CD4-positive, alpha-beta T cell treated with Interleukin-17A for 1 hour (primary cell): ENCODE measurements at places on chromosomes 11 and 22.

DNA sequence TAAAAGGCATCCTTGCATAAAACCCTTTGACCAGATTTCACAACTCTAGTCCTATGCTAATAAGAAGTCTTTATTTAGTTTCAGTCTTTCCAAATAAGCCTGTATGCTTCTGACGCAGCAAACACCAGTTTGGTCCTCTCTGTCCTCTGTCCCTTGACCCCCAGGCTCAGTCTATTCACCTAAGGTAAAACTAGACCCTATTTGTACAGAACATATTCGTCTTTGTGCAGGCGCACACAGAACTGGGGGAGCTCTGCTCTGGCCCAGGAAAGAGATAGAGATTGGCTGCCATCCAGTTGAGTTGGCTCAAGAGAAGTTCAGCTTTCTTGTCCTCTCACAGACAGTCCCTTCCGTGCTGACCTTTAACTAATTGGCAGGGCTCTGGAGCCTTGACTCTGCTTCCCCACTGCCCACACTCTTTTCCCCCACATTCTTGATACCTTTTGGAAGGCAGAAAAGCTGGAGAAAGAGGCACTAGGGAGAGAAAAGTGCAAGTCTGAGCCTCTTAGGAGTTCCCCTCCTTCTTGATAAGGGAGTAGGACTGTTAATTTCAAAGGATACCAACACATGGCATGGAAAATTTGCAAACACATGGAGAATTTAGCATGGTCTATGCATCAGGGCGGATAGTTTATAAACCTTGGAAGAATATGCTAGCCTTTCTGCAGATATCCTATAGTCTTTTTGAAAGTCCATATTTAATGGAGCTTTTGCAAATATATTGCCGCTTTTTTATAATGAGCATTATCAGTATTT lies 21.2 kb upstream of the PSMA1 start:
- no peak for DNase-seq

DNA sequence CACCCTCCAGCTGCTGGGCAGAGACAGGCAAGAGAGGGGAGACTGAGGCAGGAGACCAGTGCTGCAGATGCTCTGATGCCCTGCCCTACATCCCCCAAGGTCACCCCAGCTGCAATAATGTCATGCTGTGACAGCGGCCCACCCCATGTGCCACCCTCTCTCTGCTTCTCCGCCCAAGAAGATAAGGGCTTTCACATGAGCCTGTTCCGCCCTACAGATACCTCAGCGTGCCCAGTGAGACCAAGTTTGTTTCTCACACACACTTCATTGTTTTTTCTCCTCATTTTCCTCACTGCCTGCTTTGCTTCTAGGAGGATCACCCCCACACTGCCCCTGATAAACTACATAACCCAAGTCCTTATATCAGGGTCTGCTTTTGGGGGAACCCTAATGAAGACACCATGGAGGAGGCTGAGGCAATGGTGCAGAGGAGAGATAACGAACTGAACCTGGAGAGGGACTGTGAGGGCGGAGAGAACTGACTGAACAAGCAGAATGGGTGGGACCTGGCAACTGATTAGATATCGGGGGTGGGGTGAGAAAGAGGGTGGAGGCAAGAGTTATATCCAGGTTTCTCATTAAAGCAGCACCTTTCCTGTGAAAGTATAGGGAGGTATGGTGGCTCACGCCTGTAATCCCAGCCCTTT lies 37.5 kb upstream of the TSKU start:
- no peak for DNase-seq

GRCh38 chr11:13009921-13010748 lies 1.0 kb downstream of the RASSF10 start:
- DNase-seq: no peak

DNA sequence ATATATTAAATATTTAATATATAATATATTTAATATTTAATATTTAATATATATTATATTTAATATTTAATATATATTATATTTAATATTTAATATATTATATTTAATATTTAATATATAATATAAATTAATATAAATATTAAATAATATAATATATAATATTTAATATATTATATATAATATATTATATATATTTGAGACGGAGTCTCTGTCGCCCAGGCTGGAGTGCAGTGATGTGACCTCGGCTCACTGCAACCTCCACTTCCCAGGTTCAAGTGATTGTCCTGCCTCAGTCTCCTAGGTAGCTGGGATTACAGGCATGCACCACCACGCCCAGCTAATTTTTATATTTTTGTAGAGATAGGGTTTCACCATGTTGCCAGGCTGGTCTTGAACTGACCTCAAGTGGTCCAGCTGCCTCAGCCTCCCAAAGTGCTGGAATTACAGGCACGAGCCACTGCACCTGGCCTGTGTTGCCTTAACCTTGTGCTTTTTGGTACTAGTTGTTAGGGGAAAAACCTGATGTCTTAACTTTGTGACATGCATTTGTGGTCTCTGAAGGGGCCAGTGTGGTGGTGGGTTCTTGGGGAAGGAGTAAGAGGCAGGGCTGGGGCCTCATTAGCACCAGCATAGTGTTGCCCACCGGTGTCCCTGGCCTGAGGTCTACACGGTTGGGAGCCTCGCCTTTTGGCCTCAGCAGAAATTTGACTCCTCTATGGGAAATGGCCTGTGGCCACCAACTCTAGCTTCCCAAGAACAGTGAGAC lies 16.6 kb downstream of the SEC14L3 start:
- no peak for DNase-seq

- DNase-seq: no peak
Measured at GRCh38 chr22:39276440-39277141, 31.8 kb upstream of the PDGFB start.

GRCh38 chr11:69155302-69156234 lies at the start of gene SMIM38:
TSS of gene SMIM38 (plus strand) at chr11:69155935. CDS start at chr11:69157847, 1,912 bp downstream.
- DNase-seq: no peak

GRCh38 chr22:26669060-26669481 lies 11.7 kb downstream of the MIAT start:
- peak; percentile 15 for DNase-seq

DNA sequence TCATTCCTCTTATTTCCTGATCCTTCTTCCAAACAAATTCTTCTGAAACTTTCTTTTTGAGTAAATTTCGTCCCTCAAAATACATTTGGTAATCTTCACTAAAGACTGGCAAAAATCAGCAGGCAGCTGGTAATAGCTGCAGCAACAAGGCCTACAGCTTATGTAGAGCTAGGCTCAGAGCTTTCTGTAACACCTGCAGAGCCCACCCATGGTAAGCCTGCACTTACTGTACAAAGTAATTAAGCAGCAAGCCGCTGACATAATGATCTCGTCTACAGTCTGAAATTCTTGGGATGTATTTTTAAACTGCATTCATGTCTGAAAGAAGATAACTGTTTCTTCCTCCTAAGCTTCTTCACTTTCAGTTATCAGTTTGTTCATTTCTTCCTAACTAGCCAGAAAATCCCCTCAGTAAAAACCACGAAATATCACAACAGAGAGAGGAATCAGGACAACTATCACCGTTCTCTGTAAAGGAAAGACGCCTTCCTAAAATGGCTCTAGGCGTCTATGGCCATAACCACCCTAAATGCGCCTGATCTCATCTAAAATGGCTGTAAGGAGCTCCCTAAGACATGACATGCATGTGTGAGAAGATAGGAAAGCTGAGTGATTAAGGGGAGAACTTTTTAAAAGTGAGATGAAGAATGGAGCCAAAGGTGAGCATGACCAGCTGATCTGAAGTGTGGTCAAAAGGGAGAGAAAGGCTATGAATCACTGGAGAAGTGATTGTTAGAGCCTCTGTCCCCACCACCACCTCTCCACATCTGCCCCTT lies 56.2 kb downstream of the DENND5A start:
- no peak for DNase-seq

- no peak for DNase-seq
Measured at GRCh38 chr11:115845872-115846271, 341.7 kb upstream of the CADM1 start.

DNA sequence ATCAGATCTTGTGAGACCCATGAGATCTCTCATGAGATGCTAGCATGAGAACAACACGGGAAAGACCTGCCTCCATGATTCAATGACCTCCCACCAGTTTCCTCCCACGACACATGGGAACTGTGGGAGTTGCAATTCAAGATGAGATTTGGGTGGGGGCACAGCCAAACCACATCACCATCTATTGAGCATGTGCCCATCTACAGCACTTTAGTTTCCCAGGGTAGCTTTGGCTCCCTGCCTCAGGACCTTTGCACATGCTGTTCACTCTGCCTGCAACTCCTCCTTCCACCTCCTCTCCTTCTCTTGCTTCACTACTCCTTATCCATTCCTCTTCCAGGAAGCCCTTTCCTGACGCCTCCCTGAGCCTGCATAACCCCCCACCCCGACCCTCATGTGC lies 17.2 kb downstream of the GRIK4 start:
- DNase-seq: no peak

DNA sequence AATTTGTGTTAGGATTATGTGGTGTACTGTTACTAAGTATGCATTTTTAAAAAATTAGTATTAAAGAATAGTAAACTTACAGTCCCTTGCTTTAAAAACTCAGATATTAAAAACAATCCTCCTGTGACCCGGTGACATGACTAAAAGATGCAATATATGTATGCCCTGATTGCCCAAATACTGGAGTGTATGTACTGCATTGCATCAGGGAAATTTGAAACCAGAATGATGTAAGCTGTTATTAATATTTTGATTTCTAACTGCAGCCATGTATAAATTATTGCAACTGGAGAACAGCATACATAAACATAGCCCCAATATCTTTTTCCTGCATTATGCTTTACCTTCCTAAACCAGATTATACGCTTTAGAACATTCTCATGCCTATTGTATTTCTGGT lies 3.7 kb upstream of the HSPA8 start:
- no peak for DNase-seq

GRCh38 chr11:14413307-14414069 lies 54.5 kb upstream of the RRAS2 start:
- DNase-seq: no peak

DNA sequence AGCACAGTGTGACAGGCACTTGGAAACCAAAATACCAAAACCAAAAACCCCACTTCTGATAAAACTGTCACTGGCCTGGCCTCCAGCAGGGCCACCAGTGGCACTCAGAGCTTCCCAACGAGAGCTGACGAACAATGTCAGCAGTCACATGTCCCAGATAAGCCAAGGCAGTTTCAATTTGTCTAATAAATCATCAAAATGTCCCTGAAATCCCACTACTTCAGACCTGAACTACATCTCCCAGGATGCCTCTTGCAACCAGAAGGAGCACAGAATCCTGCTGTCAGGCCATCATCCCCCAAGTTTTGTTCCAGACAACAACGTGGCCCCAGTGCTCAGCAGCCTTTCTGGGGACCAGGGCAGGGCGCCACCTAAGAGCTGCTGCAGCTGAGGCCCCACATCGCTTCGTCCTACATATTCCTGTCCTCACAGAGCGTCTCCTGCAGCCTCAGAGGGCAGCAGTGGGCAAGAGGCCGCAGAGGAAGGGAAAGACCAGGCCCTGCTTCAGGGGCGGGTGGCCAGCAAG lies 25.1 kb downstream of the LRFN4 start:
- DNase-seq: no peak

DNA sequence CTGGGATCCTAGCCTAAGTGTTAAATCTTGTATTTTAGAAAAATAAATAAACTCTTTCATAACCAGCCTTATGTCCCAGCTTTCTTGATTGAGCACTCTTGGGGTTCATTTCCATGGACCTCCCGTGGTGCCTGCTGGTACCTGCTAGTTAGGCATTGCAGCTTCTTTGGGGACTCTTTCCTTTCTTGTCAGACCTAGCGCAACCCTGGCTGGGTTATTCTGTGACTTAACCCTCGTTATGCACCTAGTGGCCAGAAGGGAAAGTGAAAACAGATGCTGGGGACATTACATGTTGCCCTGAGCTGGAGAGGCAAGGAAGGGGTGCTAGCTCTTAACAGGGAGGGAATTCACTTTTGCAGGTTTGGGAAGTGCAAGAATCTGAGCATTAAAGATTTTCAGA lies 46.8 kb downstream of the APIP start:
- no peak for DNase-seq

- no peak for DNase-seq
Measured at GRCh38 chr22:26763633-26764361, 106.4 kb downstream of the MIAT start.

GRCh38 chr22:28283068-28283654 lies 364.1 kb upstream of the PITPNB start:
- no peak for DNase-seq

- no peak for DNase-seq
Measured at GRCh38 chr11:74012074-74012809, 3.4 kb upstream of the UCP3 start.

- DNase-seq: no peak
Measured at GRCh38 chr11:32864555-32864954, 28.1 kb upstream of the QSER1 start.

- DNase-seq: no peak
Measured at GRCh38 chr11:92236856-92237255, 12.2 kb downstream of the FAT3 start.

DNA sequence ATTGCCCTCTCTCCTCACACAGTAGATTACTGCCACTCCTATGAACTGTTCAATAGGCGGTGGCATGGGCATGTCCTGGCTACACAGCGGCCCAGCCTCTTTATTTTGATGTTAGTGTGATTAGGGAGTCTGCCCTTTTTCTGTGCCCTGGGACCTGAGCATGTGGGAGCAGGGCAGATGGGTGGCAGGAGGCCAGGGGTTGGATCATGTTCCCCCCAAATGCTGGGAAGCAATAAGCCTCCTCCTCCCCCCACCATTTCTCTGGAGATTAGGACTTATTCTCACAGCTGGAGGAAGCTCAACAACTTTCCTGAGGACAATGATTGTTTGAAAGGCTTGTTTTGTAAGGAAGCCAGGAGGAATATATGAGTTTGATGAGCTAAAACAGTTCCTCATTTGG lies 848 bp downstream of the HEPN1 start:
- no peak for DNase-seq

GRCh38 chr11:131893103-131893890 lies 522.9 kb downstream of the NTM start:
- DNase-seq: no peak
